D721Med (cell line): ENCODE measurements at places on chromosomes 1 and 21.

- peak; percentile 87 for DNase-seq
Measured at GRCh38 chr1:151594143-151594625, 17.7 kb upstream of the SNX27 start.

- no peak for DNase-seq
Measured at GRCh38 chr1:7219031-7219430, 433.8 kb downstream of the CAMTA1 start.

- DNase-seq, result no peak
Measured at GRCh38 chr1:174359454-174359805, 88.3 kb upstream of the GPR52 start.

- DNase-seq, result no peak
Measured at GRCh38 chr1:65497256-65497830, 76.9 kb downstream of the LEPR start.

DNA sequence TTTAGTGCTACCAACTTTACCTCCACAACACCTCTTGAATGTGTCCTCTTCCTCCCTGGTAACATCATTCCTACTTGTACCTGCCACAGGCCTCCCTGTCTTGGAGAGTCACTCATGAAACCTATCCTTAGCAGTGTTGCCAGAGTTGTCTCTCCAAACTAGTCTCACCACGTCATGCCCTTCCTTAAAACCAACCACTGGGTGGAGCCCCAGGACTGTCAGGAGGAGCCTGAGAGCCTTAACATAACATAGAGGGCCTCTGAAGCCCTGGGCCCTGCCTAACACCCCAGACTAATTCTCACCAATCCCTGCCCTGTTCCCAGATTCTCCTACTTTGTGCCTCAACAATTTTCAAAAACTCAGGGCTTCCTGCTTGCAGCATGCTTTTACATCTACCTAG, 65.3 kb downstream of the ZNF697 start:
- DNase-seq, result no peak

GRCh38 chr1:17890815-17891191, 135.7 kb downstream of the ACTL8 start:
- no peak for DNase-seq

DNA sequence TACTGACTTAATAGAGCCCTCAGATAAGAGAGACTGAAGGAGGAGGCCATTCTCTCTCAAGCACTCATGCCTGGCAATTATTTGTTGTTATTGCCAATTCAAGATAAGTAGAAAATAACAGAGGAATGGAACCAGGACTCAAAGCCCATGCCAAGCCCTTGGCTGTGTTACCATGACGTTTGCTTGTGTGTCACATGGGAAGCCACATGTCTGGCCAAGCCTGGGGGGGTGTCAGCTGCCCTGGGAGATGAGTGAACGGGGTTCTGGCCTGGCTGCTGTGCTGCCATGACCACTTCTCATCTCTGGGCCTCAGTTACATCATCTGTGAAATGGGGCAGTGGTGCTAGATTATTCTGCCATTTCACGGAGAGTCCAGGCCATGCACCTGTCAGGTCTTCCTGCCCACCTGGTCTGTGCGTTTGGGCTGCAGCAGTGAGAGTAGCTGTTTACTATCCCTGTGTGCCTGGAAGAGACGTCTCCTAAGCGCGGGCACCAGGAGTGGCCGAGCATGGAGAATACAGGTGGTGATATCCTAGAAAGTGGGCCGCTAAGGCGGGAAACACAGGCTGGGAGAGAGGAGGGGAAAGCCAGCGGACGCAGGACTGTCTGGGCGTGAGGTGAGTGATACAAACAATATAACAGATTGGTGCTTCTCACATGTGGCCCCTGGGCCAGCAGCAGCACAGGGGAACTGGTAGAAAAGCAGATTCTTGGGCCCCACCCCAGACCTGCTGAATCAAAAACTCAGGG, 67.8 kb downstream of the MAN1C1 start:
- DNase-seq, result no peak

- DNase-seq, result no peak
Measured at GRCh38 chr1:16612332-16613172, 812 bp downstream of the NBPF1 start.

DNA sequence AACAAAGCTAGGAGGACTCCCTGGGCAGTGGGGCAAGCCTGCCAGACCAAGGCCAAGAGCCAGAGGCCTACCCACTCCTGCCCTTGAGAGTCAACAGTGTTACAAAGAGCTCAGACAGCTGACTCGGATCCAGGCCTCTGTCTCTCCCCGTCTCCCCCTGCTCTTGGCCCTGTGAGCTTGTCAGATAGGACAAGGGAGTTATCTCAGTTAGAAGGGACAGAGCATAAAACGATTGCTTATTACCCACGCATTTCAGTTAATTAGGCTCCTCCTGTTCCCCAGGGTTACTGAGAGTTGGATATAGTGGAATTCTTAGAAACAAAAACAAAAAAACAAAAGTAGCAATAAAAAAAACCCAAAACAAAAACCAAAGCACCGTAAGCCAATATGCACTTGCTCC, 1.3 kb downstream of the SLC41A1 start:
- no peak for DNase-seq

DNA sequence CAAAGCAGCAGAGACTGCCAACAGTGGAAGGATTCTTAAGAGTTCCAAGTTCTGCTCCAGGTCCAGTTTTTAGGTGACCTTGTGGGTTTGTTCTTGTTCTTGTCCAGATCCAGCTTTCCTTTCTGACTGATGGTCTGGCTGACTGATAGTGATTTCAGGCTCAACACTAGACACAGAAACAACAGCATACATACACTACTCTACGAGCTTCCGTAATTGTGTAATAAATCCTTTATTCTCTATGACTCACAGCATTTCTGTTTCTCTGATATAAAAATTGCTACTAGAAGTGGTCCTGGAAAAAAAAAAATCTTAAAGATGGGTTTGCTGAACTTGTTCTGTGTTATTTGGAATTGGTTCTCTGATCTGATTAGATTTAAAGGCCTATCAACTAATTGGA, 62.2 kb upstream of the PTCH2 start:
- peak; percentile 15 for DNase-seq

- no peak for DNase-seq
Measured at GRCh38 chr1:234838182-234838581, 228.2 kb upstream of the IRF2BP2 start.

DNA sequence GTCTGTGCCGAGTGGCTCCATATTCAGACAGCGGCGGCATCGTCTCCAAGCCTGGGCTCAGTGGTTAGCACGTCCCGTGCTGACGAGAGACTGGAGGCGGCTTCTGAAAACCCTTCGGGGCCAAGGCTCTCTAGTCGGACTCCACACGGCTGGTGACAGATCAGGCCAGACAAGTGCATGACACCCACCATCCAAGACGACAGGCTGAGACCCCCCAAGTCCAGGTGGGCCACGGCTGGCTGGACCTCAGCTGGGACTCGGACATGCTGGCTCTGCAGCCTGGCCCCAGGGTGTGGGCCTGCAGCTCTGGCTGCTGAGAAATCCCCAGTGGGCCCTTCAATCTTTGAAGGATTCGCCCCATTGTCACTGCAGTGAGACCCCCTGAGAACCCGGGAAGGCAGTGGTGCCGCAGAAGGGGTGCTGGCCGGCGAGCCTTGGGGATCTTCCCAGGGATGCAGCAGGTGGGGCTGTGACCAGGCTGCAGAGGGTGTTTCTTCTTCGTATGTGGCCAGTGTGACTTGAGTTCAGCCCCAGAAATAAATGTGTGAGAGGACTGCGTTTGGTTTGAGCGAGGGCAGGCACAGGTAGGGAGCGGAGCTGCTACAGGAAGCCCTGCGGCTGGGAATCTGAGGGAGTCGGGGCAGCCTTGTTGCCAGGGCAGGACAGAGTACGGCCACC, 15.9 kb upstream of the SLC19A1 start:
- no peak for DNase-seq

DNA sequence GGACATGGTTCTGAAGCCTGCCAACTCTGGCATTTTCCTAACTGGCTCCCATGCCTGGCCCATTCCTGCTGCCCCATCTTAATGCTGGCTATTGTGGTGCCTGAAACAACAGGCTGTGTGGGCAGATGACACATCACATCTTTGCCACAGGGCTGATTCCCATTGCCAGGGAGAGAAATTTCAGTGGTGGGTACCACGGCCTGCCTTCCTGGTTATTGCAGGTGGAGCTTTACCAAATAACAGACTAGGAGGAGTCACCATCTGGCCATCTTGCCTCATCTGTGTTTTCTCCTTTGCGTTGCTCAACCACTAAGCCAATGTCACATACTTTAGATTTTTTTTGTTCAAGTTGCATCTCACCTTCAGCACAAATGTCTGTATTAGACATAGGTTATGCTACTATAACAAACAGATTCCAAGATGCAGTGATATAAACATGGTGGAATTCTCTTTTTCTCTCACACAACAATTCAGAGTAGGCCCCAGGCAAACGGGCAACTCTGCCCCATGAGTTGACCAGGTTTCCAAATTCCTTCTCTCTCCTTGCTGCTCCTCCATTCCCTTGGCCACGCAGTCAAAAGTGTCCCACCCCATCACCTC, 14.1 kb downstream of the CDA start:
- DNase-seq, result no peak

DNA sequence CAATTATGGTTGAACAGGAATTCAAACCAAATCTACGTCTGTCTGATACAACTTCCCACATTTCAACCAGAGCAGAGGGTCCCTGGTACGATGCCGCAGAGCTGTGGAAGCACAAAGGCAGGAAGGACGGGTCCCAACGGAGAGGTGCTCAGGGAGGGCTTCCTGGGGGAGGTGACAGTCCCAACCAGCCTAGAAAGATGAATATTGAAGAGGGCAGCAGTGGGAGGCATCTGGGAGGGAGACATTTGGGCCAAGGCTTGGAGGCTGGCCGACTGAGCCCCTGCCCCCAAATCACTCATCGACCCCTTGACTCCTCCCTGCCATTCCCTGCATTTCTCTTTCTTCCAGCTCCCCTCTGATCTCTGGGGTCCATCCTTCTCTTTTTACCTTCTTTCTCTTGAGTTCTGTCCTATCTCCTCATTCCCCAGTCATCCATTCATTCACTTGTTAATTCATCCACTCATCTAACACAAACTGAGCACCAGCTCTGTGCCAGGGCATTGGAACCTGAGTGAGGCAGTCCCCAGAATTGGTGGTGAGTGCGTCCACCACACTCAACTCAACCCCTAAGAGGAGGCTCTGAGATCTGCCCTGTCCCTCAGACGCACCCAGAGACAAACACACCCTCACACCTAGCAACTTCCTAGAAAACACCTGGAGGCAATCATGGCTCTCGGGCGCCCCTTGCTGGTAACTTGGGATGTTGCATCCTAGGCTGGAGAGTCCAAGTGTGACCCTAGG, 13.2 kb upstream of the CELA3B start:
- peak; percentile 28 for DNase-seq

- no peak for DNase-seq
Measured at GRCh38 chr1:229839800-229840199, 213.8 kb downstream of the URB2 start.

GRCh38 chr1:43878854-43879253, 54.7 kb upstream of the ARTN start:
- DNase-seq, result no peak

- no peak for DNase-seq
Measured at GRCh38 chr1:119139857-119140176, 636 bp downstream of the WARS2 start.

DNA sequence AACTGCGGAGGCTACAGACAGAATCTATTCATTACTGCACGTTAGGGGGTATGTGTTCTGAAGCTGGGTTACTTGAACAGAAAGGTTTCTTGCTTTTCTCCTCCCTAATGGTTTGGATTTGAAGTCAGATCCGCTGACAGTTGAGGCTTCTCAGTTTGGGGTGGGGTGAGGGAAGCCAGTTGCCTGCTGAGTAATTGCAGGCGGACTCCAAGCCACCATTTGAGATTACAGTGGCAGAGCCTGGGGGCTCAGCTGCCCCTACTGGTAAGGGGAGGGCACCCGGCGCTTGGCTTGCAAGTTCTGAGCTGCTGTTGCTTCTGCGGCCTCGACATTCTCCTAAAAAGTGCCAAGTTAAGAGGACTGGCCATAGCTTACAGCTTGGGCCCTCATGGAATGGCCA, 2.0 kb downstream of the GRHL3 start:
- no peak for DNase-seq

- DNase-seq, result no peak
Measured at GRCh38 chr1:169326956-169327268, 40.7 kb downstream of the NME7 start.
